ENCODE measurements at places on chromosomes 7 and 10. TPM values are rescaled to one million over a fixed set of nuclear protein-coding genes. Genes with fewer than 3 reads are reported as not detected.

The CREB5 gene
- total RNA-seq, result 1.8 TPM

The ALOX5 gene
- total RNA-seq, result 0.10 TPM

DNA sequence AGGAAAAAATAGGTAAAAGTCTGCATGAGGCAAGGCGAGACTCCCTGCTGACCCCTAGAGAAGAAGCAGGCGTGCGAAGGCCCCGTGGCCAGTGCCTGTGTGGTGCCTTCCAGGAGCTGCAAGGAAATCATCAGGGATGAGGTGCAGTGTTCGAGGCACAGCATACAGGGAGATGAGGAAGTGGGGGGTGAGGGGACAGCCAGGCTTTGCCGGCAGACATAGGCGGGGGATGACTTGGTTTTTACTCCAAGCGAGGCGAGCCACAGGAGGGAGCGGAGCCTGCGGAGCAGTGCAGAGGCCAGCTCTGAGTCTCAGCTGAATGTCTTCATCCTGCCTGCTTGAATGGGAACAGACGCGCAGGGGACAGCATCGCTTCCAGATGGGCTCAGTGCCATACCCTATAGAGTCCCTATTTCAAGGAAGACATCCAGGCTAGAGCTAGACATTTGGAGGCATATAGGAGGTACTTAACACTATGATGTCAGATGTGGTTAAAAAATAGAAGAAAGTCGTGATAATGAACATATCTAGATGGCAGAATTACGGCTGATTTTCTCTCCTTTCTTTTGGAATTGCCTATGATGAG, 49.5 kb downstream of the TCERG1L start:
- DNase-seq, result no peak

GRCh38 chr10:8969853-8970252, 915.4 kb downstream of the GATA3 start:
- no peak for DNase-seq

- DNase-seq, result no peak
Observed at GRCh38 chr10:130140425-130140824, 4.2 kb downstream of the GLRX3 start.

- DNase-seq, result peak; percentile 68
Observed at GRCh38 chr7:571096-571717, 51.6 kb upstream of the PDGFA start.

GRCh38 chr7:153084278-153084677, 324.7 kb downstream of the ACTR3B start:
- no peak for DNase-seq

- no peak for DNase-seq
Observed at GRCh38 chr7:129550693-129551360, 48.5 kb downstream of the SMKR1 start.

DNA sequence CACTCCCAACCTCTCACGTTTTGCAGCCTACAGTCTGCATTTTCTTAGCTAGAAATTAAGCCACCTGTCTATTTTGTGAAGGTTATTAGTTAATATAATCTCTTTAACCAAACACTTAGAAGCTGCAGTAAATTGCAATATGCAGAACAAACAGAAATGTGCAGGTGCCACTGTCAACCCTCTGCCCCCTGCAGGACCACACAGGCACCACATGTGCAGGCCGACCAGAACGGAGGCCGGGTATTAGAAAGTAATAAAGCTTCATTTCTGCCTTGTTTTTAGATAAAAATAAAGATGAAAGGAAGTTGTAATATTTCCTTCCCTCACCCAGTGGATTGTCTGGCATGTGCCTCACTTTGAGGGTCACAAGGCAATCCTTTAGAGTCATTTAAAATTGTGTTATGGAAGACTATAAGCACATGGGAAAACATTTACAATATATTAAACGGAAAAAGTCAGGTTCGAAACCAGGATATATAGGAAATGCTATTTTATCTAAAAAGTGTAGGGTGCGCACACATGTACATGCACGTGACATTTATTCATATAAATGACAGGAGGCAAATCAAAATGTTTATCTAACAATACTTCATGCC, 158.2 kb downstream of the ARHGAP12 start:
- DNase-seq, result peak; percentile 76

- DNase-seq, result no peak
Observed at GRCh38 chr7:122965306-122965705, 30.2 kb downstream of the TAS2R16 start.

GRCh38 chr10:116671274-116671926, 50.6 kb downstream of the PNLIPRP2 start:
- DNase-seq, result peak; percentile 9

DNA sequence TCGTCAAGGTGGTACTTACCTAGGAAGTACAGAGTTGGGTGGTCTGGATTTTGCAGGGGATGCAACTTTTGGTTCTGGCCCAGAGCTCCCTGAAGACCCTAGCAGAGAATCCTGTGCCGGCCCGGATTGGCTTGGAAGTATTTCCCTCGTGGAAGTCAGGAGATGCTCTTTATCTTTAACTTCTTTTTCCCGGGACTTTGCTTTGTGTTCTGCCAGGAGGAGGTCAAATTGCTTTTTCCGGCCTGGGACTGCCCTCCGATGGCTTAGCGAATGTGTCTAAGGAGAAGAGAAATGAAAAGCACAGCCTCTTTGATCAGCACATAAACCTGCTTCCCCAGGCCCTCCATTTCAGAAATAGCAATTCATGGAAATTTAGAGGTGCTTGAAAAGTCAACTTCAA, 57.0 kb upstream of the EFCAB10 start:
- no peak for DNase-seq

DNA sequence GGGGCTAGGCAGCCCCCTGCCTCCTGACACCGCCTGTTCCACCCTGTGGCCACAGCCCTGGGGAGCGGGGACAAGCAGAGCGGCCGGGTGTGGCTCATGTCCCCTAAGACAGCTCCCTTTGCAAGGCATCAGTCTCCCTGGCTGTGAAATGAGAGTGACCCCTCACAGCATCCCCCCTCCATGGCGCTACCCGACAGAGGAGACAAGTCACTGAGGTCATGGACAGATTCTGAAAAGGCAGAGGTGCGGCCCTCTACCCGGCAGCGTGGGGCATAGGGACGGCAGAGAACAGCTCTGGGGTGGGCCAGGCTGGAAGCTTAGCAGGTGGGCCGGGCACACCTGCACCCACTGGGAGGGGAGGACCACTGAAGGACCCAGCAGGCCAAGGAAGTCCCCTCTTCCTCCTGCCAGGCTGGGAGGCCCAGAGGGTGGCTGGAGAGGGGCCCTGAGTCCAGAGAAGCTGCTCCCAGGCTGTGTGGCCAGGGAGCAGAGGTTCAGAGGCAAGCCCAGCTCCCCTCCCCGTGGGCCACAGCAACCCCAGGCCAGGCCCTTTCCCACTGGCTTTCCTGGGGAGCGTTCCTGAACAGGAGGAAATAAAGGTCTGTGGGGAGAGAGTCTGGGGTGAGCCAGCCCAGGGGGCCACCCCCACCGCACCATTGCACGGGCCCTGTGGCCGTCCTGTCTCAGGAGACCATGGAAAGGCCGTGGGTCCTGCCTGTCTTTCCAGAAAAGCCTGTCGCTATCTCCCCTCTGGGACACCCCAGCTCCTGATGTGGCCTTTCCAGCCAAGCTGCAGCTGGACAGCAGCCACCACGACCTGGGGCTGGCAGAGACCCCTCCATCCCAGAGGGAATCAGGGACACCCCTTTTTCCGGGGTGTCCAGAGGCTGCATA, 1.7 kb downstream of the ADAP1 start:
- DNase-seq, result peak; percentile 54

GRCh38 chr7:98802088-98802780, 67.6 kb downstream of the TMEM130 start:
- peak; percentile 52 for DNase-seq

DNA sequence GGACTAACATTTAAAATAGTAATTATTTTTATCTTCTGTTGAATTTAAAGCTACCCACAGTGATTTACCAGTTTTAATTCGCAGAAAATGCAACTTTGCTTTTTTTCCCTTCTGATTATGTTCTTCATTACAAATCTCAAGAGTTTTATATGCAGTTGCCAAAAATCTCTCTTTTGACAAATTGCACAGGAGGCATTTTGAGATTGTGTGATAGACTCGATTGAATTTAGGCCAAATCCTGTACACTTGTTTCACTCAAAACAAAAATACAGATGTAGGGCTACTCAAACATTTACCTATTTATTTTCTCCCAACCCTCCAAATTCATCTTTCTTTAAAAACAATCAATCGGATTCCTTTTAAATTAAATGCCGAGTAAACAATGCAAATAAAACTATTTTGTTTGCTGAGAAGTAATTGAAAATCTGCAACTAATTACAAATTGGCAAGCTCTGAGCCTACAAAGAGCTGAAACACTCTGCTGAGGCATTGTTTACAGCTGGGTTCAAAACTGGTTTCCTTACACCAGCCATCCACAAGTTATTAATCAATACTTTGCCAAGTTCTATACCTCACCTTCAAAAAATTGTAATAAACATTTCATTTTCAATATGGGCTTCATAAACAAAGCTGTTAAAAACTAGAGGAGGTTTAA, 214.9 kb upstream of the TCF7L2 start:
- no peak for DNase-seq

GRCh38 chr10:116990276-116990800, 14.6 kb downstream of the SHTN1 start:
- DNase-seq, result no peak
